NCI-H1092 (cell line): ENCODE measurements at places on chromosomes 13 and 19.

- DNase-seq = no peak
These were observed 38.8 kb upstream of the GPI start for GRCh38 chr19:34325981-34326787.

- no peak for DNase-seq
These were observed 24.9 kb downstream of the RCBTB2 start for GRCh38 chr13:48508011-48508410.

GRCh38 chr19:18044825-18045304 lies 36.9 kb downstream of the ARRDC2 start:
- DNase-seq = peak; percentile 31

DNA sequence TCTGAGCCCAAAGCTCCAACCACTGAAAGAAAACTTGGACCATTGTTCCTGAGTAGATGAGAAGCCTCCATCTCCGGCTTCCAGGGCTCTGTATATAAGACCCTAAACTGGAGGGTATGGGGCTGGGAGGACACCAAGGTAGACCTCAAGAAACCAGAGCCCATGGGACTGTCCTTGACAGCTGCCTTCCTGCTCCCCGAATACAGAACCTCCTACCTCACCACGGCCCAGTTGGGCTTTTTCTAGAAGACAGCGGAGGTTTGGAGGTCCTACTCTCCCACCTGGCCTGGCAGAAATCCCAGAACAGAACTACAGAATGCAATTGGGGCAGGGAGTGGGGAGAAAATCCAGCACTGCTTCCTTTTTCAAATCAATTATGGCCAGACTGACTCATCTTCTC lies 177.3 kb upstream of the ZNF507 start:
- no peak for DNase-seq

DNA sequence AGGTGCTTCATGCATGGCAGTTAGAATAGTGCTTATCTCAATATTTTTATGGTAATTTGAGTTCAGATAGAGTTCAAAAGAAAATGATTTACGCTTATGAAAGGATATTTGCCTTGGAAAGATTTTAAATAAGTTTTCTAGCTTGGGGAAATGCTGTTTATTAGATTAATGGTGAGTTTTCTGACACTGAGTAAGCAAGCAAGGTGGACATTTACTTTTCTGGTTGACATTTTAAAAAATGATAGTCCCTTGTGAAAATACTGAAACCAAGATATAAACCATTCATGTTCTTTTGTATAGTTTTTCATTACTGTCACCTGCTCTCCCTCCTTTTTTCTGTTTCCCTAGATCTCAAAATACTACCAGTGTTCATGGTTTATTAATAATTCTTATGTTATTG lies 1034.8 kb upstream of the SPRY2 start:
- DNase-seq = no peak

GRCh38 chr19:28843761-28844492 lies 369.0 kb downstream of the UQCRFS1 start:
- no peak for DNase-seq

- DNase-seq = no peak
These were observed 40.2 kb downstream of the SUGP2 start for GRCh38 chr19:18993115-18993514.

GRCh38 chr19:29622166-29623070 lies 16.3 kb downstream of the POP4 start:
- DNase-seq = no peak

DNA sequence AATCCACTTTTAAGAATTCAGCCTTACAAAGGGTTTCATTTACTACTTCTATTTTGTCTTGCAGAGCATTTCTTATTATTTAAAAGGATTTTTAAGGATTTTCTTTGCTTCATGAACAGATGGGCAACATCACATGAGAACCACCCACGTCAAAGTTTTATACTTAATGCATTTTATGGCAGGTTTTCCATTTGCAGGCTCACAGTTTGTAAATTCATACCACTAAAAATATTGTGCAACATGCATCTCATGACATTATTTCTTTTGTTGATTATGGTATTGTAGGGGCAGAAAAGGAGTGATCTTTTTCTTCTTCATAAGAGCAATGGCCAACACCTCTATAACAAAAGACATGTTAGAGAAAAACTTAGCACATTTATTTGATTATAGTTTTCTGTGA lies 554.0 kb upstream of the SPRY2 start:
- DNase-seq = no peak

DNA sequence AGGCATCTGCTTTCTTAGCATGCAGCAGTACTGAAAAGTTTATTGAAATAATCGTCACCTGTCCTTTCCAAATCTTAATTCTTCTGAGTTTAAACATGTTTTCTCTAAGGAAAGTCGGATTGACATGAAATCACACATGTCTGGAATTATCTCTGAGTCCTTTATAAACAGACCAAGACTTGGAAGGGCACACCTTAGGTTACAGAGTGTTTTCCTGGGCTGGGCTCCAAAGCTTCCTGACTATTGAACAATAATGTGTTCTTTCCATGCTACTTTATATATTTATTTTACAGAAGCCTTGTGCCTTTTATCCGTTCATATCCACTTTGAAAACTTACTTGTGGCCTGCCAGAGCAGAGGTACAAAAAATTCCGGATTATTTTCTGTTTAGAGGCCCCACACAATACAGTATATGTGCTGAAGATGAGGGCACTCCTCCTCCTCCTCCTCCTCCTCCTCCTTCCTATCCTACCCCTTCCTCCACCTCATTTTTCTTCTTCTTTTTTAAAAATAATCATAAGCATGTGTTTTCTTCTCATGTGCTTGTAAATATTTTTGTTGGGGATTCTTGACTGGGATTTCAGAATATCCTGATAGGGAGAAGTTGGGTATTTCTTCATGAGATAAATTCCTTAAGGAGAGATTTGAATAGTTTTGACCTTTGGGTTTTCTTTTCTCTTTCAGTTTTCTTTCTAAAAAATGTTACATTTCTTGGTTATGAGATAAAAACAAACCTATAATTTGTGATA lies 52.3 kb downstream of the LRCH1 start:
- DNase-seq = no peak

DNA sequence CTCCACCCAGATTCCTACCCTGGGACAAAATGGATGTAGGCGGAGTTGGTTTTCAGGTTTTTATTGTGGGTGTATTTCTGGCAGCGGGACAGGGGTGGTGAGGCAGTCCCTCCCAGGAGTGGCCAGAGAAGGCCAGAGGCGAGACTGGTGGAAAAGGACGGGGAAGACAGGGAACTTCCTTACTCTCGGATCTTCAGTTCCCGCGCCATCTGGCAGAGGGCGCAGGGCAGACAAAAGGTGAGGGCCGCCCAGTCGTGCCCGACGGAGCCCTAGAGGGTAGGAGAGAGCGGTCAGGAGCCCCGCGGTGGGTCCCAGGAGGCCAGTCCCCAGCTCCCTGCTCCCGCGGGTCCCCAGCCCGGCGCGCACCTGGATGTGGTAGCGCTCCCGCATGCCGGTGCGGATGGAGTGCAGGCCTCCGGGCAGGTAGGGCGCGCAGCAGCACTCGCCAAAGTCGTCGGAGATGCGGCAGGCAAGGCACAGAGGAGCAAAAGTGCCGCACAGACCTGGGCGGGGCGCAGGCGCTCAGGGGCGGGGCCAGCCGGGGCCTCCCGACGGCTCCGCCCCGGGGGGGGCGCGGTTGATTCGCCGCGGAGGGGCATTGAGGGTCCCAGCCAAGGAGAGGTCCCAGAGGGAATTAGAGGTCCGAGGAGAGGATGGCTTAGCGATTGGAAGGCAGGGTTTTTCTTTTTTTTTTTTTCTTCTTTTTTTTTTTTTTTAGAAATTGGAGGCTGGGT lies 3.0 kb downstream of the CNFN start:
- peak; percentile 44 for DNase-seq

GRCh38 chr13:30870049-30870884 lies 35.8 kb upstream of the MEDAG start:
- DNase-seq = no peak

DNA sequence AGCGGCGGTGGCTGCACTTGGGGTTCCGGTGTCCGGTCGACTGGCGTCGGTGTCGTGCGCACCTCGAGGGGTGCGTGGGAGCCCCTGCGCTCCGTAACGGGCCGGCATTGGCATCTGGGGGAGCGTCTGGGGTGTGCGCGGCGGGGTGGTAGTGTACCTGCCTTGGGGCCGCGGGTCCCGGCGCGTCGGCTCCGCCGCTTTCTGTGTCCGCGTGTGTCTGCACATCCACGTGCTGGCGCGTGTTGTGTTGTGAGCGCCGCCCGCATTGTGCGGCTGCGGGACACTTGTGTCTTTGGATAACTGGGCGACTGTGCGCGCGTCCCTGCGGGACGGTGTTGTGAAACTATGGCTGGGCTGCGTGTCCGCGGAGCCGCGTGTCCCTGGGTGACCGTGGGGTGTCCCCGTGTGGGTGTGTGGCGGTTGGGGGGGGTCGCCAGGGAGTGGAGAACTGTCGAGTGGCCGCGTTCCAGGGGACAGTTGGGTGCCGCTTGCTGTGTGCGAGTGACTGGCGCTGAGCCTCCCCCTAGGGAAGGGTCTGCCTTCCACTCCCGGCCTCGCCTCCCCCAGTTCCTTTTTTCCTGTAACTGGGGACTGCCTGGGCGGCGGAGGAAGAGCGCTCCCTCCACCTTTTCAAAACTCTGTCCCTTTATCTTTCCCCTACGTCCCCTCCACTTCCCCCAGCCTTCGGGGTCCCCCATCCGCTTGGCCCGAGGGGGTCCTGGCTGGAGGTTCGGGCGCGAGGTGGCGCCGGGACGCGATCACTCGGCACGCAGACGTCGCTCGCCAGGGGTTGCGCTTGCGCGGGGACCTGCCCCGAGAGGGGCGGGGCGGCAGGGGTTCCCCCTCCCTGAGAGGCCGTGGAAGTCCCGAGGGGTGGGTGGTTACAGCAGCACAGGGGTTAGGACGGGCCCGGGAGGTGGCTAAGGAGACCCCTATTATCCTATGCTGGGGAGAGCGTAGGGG lies 5.7 kb upstream of the NFIC start:
- no peak for DNase-seq

DNA sequence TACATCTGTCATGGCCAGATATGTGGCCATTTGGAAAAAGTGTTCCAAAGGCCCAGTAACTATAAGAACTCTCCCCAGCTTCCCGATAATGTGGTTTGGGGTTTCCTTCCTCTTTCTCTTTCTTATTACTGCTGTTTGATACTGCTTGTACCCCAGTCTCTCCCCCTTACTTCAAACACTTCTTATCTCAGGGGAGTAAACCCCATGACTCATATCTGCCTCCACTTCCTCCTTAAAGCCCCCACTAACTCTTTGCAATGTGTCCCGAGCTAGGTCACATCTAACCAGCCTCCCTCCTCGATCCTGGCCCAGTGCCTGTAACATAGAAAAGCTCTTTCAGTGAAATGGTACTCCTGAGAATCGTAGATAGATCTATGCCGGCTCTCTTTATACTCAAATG lies 82.4 kb upstream of the STARD13 start:
- DNase-seq = no peak

GRCh38 chr19:7456964-7457541 lies 31.8 kb downstream of the PEX11G start:
- DNase-seq = no peak

DNA sequence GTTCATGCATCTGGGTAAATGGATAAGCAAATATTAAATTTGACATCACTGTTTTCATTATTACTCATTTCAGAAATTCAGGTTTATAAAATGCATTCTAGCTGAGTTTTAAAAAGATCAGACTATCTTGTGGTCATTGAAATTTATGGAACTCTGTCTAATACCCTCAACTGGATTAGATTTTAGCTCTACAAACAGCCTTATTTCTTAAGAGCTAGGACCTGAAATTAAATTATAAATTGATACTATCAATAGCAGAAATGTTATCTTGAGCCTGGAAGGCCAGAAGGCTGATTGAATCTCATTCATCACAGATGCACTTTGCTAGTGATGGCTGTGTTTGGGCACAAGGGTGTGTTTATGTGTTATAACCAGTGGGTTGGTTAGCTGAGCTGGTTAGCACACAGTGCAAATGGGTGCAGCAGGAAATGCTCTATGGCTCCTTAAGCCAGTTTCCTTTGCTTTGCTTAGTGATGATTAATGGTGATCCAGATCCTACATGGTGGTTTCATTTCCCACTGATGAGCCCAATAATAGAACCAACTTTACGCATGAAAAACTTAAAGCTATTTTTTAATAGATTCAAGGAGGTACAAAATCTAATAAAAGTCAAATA lies 310.8 kb upstream of the KLF12 start:
- DNase-seq = no peak

DNA sequence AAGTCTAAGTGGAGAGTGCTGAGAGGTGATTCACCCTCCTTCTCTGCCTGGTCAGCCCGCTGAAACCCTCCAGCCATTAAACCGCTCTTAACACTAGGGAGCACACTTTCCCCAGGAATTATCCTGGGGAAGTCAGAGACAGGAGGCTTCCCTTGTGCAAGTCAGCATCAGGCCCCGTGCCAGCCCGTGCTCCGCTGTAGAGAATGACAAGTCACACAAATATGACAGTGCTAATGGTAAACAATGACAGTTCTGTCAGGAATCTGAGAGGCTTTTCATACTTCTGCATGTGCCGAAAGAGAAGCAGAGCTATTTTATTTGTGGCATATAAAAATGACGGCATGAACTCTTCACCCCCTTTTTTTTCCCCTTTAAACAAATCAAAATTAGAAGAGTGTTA lies 816.9 kb upstream of the SLC10A2 start:
- DNase-seq = peak; percentile 80

GRCh38 chr19:46478356-46478986 lies 7.1 kb upstream of the PNMA8A start:
- peak; percentile 15 for DNase-seq

DNA sequence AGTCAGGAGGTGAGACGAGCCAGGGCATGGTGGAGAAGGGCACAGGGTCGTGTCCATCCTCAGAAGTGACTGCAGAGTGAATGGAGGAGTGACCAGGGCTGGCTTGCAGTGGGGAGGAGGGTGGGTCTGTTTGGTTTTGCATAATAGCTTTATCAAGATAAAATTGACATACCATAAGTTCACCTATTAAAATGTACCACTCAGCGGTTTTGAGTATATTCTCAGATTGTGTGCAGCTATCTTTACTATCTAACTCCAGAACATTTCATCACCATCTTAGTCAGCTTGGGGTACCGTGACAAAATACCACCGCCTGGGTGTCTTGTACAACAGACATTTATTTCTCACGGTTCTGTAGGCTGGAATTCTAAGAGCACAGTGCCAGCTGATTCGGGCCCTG lies 13.2 kb downstream of the ZNF8 start:
- no peak for DNase-seq

DNA sequence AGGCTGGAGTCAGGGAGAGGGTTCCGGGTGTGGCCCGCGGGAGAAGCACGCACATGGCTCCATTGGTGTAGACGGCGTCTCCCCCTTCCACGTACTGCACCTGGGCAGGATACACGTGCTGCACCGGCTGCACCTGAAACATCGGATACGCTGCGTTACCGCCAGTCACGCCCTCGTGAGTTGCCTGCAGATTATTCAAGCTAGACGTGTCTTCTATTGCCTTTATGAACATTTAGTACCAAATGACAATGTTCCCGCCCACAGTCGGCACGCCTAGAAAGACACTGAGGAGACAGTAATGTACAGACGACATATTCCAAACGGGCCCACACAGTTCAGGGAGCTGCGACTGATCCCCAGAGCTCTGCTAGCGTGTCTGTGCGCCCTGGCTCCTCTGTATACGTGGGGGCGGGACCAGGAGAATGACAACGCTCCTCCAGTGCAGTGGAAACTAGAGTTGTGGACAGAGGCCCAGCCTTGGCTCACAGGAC lies 64.1 kb upstream of the RANBP3 start:
- no peak for DNase-seq
